ENCODE measurements at places on chromosomes 12 and 14.

DNA sequence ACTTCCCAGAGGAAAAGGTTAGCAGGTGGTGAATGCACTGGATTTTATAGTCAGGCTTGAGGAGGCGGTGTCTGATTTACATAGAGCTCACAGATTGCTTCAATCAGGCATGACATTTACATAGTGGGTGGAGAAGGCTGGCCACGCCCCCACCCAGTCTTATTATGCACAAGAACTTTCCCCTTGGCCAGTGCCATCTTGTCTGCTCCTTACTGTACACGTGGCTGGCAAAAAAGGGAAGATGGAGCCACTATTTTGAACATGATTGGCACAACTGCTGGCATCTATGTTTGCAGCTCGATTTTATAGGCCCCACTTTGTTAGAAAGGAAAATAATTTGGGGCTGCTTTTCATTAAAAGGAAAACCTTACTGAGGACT lies 10.9 kb upstream of the LGMN start:
- DNase-seq = no peak

GRCh38 chr12:47984331-47984801 lies 19.9 kb downstream of the COL2A1 start:
- DNase-seq = no peak

DNA sequence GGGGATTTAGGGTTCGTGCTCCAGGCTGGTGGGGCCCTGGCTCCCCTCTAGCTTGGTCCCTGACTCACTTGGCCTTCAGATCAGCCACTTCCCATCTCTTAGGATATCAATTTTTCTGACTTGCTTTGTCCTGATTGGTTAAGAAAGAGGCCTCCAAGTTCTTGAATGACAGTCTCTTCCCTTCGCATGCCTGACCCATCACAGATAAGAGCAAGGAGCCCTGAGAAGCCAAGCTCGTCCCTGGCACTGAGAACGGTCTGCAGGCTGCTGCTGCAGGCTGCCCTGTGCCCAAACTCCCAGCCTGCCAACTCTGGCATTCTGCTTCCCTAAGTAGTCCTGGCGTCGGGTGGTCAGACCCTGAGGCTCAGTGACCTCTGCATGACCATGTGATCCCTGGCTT lies 794 bp upstream of the LRTM2 start:
- DNase-seq = no peak

GRCh38 chr12:40711121-40711520 lies 18.9 kb downstream of the CNTN1 start:
- DNase-seq = no peak

- DNase-seq = no peak
Measured at GRCh38 chr14:104249706-104250105, 111.3 kb downstream of the KIF26A start.

GRCh38 chr12:39007619-39008018 lies 102.2 kb upstream of the CPNE8 start:
- DNase-seq = no peak

GRCh38 chr14:86404989-86405649 lies 875.2 kb downstream of the FLRT2 start:
- no peak for DNase-seq

GRCh38 chr14:64225151-64225757 lies 68.9 kb downstream of the ESR2 start:
- no peak for DNase-seq

GRCh38 chr14:39342768-39343167 lies 89.5 kb downstream of the FBXO33 start:
- DNase-seq = no peak

GRCh38 chr12:89862511-89863445 lies 154.1 kb upstream of the ATP2B1 start:
- DNase-seq = peak; percentile 8

GRCh38 chr12:42638697-42639096 lies 49.2 kb upstream of the PRICKLE1 start:
- no peak for DNase-seq

DNA sequence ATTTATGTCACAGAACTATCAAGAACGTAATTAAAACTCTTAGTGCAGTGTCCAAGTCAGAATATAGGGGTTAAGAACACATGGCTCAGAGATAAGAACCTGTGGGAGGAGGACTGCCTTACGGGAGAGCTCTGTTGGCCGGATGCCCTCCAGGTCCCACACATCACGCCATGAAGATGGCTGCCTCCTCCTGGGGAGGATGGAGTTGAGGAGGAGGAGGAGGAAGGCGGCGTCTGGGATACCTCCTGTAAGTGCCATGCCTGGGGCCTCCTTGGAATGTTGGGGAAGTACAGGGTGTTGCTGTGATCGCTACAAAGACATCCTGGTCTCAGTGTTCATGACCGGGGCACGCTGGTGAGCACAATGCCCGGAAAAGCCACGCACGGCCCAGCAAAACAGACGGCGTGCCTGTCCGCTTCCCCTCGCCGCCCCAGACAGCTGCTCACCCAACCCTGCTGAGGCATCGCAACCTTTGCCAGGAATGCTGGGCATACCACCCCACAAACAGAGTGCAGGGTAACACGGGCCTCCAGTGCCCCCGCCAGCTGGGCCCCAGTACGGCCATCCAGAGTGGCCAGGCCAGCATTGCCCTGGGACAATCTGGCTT lies 28.7 kb upstream of the CD9 start:
- no peak for DNase-seq

DNA sequence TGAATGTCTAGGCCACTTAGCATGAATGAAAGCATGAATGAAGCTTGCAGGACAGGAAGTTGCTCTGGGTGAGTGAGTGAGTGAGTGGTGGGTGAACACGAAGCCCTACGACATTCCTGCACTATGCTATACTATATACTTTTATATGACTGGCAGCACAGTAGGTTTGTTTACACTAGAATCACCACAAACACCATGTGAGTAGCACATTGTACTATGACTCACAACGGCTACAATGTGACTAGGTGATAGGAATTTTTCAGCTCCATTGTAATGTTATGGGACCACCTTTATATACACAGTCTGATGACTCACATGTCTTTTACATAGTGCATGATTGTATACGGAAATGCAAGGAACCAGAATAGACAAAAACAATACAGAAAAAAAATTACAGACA lies 1480.2 kb downstream of the AACS start:
- no peak for DNase-seq

DNA sequence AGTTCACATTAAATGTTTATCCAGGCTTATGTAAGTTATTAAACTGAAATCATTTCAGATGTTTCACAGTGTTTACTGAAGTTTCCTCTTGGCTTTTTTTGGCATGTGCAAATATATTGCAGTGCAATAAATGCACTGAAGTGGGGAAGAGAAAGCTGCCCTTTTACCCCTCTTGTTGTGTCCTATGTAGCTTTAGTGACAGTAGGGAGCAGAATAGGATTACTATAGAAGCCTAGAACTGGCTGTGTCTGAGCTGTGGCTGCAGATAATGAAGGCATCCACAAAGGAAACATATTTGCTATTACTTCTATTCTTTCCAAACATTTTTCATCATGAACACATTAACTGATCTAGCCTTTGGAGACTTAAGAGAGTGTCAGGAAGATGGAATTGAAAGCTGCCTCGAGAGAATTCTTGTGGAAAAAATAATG lies 24.1 kb upstream of the CNTN1 start:
- no peak for DNase-seq

DNA sequence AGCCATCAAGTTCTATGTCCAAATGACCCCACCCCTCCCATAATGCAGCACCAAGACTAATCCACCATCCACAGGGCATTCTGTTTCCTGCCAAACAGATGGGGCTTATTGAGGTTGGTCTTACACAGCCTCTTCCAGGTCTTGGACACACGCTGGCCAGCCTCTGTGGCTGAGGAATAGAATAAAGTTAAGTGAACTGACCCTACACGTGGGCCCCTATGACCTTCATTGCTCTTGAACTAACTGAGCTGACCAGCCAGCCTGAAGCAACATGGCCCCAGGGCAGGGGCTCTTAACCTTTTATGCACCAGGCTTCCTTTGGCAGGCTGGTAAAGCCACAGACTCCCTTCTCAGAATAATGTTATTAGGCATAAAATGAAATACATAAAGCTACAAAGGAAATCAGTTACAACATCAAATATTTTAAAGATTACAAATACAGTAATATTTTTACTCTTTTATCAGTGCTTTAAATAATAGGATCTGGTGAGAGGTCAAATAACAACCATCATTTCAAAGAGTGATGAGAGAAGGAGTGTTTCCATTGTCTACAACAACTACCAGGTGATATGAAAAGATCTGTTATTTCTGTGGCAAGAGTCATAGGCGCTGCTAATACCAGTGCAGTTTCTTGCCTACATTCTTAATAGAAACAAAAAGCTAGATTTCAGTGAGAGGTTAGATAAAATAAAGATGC lies 192.9 kb upstream of the NUDT4 start:
- DNase-seq = no peak

GRCh38 chr12:2265461-2266167 lies 212.8 kb downstream of the CACNA1C start:
- DNase-seq = no peak
